ENCODE measurements at places on chromosomes 4 and X.

- no peak for DNase-seq
Observed at GRCh38 chr4:150382028-150382427, 199.9 kb upstream of the MAB21L2 start.

DNA sequence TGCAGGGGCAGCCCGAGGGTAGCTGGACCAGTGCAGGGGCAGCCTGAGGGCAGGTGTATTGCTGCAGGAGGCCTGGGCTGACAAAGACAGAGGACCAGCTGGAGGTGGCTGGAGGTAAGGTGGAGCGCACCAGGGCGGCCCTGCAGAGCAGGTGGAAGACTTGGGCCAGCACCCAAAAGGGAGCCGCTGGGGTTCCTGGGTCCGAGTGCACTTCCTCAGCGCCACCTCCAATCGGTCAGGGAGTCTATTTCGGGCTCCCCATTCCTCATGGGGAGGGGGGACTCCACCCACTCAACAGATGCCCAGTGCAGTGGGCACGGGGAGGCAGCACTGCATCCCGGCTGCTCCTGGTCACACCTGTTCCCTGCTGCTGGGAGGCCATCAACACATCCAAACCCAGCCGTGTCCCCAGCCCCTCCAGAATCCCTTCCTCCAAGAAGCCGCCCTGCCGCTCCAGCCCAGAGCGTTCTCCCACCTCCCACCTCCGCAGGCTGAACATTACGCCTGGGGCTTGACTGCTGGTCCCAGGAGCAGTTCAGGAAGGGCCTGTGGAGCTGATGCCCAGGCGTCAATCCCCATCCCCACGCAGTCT, 1.5 kb downstream of the LRPAP1 start:
- no peak for DNase-seq

- DNase-seq: no peak
Observed at GRCh38 chrX:111568354-111568753, 56.9 kb downstream of the SERTM2 start.

GRCh38 chrX:108875548-108875947, 139.2 kb upstream of the IRS4 start:
- no peak for DNase-seq

GRCh38 chr4:26763063-26763462, 97.6 kb upstream of the STIM2 start:
- no peak for DNase-seq

GRCh38 chrX:2490634-2491033, 10.1 kb downstream of the DHRSX start:
- no peak for DNase-seq

DNA sequence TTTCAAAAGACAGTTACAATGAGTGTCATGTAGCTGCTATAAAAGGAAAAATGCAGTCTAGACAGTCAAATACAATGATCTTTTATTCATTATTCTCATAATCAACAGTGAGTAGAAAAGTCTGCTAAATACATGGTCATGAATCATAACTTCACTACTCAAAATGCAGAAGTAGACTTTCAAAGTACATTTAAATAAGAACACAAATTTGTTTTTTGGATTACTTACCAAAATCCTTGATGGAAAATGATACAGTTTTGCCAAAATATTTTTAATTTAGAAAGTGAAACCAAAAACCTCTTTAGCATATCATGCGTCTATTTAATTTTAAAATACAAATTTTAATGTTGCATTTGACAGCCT, 4.9 kb downstream of the ACSL4 start:
- no peak for DNase-seq

DNA sequence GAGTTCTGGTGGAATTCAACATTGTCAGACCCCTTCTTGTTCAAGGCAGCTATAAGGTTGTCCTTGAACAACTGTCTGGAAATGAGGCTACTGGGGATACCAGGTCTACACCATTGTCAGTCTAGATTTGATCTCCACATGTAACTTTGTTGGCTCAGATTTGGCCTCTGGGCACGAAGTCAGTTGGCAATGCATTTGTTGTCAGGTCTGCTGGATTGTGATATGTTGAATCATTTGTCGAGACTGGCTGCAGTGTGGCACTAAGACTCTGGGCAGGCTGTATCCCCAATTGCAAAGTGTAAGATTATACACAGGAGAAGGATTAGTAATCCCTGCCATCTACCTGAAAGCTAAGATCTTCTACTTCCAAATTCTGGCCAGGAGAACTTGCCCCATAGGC, 26.5 kb downstream of the ZNF81 start:
- DNase-seq: no peak

DNA sequence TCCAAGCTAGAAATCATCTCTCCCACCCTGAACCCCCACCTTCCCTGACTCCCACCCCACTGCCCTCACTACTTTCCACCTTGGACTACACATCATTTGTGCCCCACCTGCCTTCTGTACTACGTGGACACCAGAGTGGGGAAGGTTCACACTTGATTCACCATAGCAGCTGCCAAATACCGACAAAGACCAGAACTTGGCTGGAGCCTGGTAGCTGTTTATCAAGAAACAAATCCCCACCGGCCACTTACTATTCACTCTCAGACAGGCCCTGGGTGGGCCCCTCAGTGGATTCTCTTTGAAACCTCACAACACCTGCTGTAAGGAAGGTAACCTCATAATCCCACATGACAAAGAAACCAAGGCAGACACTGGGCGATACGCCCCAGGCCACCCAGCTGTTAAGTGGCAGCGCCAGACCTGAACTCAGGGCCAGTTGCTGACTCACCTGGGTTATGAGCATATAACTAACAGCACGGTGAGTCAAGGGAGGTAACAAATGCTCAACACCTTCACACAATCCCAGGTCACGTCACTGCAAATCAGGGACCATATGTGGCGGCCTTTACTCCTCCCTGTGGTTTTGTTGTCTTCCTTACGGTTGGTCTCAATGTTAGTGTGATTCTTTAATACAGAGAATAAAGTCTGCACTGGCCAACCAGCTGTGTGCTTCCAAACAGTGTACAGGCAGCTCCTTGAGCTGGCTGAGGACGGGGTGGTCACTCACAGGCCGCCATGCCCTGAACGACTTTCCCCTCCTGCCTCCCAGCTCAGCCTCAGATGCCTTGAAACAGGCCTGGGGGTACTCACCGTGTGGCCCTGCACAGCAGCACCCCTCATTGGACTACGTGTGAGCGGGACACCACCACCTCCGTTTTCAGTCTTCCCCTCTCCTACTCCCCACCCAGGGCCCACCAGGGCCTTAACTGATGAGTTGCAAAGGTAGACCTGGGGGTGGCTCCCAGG, 7.5 kb downstream of the WDR1 start:
- DNase-seq: no peak

DNA sequence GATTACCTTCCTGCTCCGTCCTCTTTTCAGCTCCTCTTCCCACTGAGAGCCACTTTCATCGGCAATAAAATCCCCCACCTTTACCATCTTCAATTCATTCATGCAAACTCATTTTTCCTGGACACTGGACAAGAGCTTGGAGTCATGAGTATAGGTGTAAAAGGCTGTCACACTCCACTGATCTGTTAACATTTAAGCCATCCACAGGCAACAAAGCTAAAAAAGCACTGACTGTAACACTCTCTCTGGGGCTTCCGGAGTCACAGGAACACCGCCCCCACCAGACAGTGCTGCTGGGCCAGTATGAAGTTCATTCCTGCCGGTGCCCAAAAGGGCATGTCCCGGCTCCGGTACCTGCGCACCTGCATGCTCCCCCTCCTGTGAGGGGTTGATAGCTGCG, 38.5 kb downstream of the MAGEB5 start:
- no peak for DNase-seq

DNA sequence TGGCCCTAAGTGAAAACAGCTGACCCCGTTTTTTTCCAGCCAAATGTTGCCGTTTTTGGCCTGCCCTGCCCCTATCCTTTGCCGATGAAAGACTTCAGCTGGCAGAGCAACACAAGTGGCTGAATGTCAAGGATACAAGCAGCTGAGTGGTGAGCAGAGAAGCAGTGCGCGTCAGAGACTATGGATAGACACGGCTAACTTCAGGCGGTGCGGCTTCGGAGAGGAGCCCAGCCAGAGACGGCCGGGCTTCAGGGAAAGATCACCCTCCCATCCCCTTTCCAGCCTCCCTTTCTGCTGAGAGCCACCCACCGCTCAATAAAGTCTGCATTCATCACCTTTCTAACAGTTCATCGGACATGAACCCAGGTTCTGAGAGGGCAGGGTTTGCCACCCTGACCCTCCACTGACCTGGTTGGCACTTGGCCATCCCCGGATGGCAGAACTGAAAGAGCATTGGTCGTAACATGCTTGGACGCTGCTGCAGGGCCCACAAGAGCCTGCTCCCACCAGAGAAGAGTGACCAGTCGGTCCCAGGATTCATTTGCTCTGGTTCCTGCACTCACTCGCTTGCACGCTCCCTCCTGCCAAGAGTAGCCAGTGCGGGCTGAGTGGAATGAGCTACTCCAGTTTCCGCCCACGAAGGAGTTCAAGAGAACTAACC, 125.8 kb downstream of the PPEF1 start:
- no peak for DNase-seq

DNA sequence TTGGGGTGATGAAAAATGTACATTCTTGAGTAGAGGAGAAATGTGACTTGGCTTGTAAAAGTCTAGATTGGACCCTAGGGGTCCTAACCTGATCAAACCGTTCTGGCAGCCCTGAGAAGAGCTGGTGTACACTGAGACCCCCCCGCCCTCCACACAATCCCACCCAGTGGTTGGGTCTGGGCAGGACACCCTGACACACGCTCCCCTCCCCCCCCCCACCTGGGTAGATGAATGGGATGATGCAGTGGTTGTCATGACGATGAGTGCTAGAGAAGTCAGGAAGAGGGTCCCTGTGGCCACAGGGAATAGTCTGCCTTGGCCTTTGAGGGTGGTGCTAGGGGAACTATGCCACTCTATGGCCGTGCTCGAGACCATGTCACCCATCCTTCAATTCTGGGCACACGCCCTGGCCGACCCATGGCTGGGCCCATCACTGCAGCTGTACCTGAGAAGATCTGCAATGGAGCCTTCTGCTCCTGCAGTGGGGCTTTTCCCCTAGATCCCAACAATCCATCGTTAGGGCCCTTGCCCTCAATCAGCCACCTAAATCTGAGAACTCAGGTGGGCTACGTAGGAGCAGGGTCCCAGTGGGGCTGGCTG, 4.4 kb downstream of the CDK16 start:
- DNase-seq: no peak

DNA sequence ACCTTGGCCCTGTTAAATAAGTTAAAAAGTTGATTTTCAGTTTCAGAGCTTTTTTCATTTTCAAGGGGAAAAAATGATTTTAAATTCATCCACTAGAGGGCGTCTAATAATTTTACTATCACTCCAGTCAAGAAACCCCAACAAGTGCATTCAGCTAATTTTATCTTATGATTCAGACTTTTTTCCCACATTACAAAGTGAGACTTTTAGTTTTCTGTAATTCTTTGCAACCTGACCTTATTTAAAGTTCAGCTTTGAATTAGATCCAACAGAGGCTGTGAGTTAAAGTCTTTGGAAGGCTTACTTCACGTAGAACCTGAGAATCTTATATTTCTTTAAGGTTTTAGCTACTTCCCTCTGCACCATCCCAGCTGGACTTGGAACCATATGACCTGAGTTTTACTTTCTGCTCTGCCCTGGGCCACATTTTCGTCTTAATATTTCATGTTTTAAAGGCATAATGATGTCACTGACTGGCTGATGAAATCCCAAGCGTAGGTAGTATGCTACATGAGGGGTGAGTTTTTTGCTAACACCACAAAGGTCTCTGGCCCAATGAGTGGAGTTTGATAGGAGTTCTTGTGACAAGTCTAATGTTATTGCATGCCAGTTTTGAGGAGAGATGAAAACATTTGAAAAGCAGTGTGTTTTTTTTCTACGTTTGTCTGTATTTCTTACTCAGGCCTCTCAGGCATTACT, 7.2 kb downstream of the GNRHR start:
- DNase-seq: no peak

DNA sequence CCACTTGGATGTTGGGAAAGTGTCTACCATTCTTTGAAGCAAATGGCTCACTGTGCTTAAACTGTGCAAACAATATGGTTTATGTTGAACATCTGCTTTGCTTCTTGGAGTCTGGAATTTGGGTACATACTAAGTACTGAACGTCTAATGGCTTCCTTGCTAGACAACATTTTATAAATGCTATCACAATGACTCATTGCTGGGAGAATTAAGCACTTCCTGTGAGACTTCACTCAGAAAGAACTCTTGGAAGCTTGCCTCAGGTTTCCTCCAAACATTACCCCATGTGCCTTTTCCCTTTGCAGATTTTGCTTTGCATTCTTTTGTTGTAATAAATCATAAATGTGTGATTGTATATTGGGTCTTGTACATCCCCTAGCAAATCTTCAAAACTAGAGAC, 139.7 kb downstream of the PACRGL start:
- DNase-seq: no peak

DNA sequence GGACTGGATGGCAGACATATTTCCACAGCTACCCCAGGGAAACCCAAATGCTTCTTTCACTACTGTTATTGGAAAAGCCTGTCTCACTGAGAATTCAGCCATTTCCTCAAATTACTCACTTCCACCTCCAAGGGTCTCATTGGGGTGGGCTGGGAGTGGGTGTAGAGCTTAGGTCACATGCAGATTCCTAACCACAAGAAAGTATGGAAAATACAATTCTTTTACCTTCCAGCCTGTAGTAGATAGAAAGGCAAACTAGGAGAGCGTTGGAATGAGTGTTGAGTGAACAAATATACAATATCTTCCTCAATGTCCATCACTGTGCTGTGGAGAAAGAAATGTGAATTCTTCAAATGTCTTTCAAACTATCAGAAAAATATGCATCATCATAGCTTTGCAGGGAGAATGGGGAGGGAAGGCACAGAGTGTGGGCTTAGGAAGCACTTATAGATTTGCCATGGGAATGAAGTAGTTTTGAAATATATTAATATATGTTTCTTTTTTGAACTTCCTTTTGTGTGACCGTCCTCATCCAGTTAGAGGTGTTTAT, 245.3 kb upstream of the JADE1 start:
- DNase-seq: no peak

DNA sequence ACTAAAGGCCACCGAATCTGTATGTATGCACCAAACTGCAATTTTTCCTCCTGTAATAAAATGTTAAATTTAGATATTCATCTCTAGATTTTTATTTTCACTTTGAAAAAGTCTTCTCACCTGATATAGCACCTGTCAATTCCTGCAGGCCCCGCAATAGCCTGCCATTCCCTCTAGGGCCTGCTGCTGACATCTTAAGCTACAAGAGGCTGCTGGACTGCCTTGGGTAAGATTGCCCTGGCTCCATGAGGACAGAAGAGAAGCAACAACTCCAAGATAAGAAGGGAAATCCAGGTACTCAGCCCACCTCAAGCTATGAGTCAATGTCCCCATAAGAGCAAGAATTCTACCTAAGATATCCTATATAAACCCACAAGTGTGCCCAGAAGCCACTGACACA, 230.2 kb upstream of the AGTR2 start:
- peak; percentile 25 for DNase-seq

DNA sequence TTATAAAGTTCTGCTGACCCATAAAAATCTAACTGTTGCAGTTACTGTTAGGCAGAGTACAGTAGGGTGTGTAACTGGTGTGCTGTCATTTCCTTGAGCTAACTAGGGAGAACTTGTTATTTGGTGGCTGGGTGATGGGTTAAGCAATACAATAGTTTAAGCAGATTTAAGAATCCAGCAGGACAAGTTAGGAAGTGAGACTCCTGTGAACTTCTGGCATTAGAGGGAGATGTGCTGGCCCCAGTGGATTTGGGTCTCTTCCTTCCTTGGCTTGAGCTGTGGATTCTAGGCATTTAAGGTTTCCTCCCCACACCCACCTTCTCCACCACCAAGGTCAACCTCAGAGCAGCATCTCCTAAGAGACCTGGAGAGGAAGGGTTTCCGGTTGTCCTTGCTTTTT, 70.5 kb downstream of the CLCN5 start:
- DNase-seq: no peak

Measured in NCI-H2107 (cell line).